ENCODE measurements at places on chromosomes 4 and X.

DNA sequence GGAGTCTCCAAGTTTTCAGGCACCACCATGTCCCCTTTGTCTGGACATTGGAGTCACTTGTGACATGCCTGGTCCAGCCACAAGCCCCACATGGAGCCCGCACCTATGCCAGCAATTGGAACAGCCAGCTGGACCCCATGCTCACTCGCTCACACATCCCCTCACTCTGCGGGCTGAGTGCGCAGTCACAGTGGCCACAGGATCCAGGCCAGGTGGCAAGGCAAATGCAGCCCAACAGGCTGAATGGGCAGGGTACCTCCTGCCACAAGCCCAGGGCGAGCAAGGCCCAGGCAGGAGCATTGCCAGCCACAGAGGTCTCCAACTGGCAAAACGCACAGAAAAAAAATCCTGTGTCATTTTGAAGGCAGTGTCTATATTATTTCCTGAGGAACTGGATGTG lies 82.0 kb downstream of the ANXA10 start:
- DNase-seq: no peak

GRCh38 chr4:176601124-176601523 lies 191.6 kb downstream of the VEGFC start:
- no peak for DNase-seq

DNA sequence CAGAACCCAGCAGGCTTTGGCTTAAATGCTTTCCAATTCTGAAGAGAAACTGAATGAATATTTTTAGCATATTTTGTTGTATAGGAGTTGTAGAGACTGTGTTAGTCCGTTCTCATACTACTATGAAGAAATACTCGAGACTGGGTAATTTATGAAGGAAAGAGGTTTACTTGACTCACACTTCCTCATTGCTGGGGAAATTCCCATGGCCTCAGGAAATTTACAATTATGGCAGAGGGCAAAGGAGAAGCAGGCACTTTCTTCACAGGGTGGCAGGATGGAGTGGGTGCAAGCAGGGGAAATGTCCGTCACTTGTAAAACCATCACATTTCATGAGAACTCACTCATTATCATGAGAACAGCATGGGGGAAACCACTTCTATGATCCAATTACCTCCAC lies 291.7 kb downstream of the PACRGL start:
- no peak for DNase-seq

GRCh38 chr4:81404294-81404693 lies 67.4 kb downstream of the RASGEF1B start:
- DNase-seq: no peak

DNA sequence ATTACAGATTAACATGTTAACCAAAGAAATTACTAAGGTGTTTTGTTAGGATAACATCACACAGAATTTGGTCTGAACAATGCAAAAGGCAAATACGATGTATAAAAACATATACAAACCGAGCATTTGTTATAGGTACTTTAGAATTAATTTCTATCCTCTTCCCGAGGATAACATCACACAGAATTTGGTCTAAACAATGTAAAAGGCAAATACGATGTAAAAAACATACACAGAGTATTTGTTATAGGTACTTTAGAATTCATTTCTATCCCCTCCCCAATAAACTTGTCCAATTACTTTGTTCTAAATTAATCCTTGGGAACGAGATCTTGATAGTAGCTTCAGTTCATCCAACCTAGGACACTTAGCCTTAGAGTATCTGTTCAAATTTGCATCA lies 7.6 kb downstream of the HNRNPDL start:
- no peak for DNase-seq

GRCh38 chr4:7679406-7680040 lies 244.8 kb upstream of the PSAPL1 start:
- peak; percentile 36 for DNase-seq

- DNase-seq: peak; percentile 68
Observed at GRCh38 chr4:17324386-17324830, 187.5 kb downstream of the QDPR start.

GRCh38 chrX:21873063-21873775 lies 17.4 kb downstream of the YY2 start:
- no peak for DNase-seq

GRCh38 chrX:129781134-129781672 lies 1.5 kb downstream of the SASH3 start:
- DNase-seq: peak; percentile 19

- no peak for DNase-seq
Observed at GRCh38 chr4:141022111-141022695, 111.1 kb downstream of the RNF150 start.

DNA sequence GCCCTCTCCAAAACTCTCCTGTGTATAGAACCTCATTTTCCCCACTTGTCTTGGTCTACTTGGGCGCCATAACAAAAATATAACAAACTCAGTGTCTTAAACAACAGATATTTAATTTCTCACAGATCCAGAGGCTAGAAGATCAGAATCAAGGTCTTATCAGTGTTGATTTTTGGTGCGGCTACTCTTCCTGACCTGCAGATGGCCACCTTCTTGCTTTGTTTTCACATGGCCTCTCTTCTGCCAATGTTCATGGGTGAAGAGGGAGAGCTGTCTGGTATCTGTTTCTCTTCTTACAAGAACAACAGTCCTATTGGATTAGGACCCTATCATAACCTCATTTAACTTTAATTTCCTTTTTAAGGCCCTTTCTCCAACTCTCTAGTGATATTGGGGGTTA lies 177.3 kb downstream of the PABPC4L start:
- DNase-seq: no peak

DNA sequence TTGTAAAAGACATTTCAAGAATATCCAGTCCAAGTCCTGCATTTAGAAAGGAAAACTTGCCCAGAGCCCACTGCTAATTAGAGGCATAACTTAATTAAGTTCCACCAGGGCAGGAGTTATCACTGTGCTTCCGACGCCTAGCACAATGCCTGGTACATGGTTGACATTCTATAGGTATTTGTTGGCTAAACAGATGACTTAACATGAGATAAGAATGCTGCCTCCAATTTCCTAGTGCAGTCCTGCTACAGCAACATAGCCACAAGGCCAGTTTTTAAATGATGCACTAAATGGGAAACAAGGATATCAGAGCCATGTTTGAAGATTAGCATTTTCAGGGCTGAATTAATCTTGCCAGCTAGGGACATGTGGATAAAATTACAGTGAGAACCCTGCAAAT lies 164.1 kb downstream of the RASL11B start:
- no peak for DNase-seq

- DNase-seq: peak; percentile 38
Observed at GRCh38 chrX:49166914-49167739, 4.6 kb downstream of the MAGIX start.

GRCh38 chrX:38881727-38882126 lies 80.5 kb downstream of the MID1IP1 start:
- no peak for DNase-seq

GRCh38 chr4:148007314-148007760 lies 275.4 kb downstream of the ARHGAP10 start:
- DNase-seq: no peak

GRCh38 chr4:166146806-166147540 lies 273.9 kb downstream of the TLL1 start:
- no peak for DNase-seq

- DNase-seq: no peak
Observed at GRCh38 chr4:62487016-62487415, 1286.9 kb downstream of the ADGRL3 start.

- DNase-seq: no peak
Observed at GRCh38 chr4:26268246-26268645, 52.6 kb upstream of the RBPJ start.

- no peak for DNase-seq
Observed at GRCh38 chr4:155590796-155591585, 75.7 kb upstream of the GUCY1A1 start.

DNA sequence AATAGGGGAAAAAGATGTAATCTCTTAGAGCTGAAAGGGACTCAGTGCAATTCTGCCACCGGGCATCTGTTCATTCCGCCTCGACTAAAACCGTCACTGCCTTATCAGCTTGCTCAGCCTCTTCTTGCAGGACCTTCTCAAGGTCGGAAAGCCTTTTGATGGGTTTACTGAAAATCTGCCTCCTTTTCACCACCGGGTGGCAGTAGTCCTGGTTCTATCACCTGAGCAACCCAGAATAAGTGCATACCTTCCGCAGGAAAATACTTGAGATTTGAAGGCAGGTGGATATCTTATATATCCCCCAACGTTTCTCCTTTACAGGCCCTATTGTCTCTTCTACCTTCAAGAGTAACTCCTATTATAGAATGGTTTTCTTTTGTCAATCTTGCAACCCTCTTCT lies 103.4 kb upstream of the PAK3 start:
- DNase-seq: peak; percentile 26

DNA sequence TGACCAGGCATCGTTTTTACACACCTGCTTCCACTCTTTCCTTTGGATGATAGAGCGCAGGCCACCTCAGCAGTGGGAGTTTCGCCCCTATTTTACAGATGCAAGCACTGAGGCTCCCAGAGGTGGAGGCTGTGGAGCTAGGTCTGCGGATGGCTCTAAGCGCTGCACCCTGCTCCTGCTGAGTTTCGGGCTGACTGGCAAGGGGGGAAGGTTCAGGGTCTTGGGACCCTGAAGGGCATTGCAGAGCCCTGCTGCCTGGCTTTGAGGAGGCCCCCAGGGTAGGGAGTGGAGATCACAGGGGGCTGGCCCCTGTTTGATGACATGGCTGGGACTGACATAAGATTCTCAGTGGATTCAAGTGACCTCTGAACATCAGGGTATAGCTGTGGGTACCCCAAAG lies 62.8 kb upstream of the NKX1-1 start:
- DNase-seq: no peak

GRCh38 chrX:134683351-134684005 lies 25.2 kb upstream of the PLAC1 start:
- no peak for DNase-seq

DNA sequence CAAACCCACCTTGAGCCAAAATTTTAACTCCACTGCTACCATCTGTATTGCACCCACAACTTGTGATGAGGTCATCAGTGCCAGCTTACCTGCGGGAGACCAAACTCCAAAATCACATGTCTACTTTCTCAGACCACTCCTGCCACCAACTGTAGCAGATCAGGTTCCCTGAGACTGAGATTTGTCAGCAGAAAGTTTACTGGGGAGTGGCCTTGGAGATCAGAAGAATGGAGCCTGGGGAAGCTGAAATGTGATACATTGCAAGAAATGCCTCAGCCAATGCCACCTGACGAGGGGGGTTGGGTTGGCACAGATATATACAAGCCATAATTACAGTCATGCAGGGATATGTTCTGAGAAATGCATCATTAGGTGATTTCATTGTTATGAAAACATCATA lies 19.1 kb downstream of the HAUS3 start:
- DNase-seq: peak; percentile 36

DNA sequence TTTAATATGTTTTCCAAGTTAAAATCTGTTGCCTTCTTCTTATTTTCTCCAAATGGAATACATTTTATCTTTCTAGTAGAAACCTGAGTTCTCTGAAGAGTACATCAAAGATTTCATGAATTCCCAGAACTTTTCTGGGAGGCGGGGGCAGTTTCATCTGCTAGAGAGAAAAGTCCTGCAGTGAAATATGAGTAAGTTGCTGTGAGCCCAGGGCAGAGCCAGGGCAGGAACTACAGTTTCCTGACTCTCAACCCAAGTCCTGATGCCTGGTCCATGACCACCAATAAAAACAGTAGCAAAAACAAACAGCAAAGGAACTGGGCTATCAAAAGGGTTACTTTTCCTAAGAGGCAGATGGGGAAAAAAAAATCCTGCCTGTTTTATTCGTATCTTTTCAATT lies 239.4 kb upstream of the CTSO start:
- DNase-seq: no peak

- no peak for DNase-seq
Observed at GRCh38 chrX:53631156-53631555, 55.4 kb downstream of the HUWE1 start.

DNA sequence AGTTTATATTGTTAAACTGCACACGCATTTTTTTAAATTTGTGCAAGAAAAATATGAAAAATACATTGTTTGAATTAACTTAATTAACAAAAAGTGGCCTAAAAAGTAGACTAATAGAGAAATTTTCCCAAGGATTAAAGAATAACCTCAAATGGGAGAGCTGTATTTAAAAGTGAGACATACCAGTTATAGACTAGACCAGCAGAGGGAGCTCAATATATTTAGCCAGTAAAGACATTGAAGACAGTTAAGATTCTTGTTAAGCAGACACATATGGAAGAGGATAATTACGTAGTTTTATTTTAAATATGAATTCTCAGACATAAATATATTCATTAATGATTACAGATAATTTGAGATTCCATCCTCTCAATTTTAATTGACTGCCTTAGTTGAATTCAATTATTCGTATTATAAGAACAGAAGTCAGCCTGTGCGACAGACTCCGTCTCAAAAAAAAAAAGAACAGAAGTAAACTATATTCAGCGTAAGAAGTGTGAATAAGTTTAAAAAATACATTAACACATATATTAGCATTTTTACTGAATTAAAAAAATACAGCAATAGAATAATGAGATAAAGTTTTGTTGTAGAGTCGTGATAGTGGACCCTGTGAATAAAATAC lies 64.8 kb downstream of the GLRA3 start:
- no peak for DNase-seq

DNA sequence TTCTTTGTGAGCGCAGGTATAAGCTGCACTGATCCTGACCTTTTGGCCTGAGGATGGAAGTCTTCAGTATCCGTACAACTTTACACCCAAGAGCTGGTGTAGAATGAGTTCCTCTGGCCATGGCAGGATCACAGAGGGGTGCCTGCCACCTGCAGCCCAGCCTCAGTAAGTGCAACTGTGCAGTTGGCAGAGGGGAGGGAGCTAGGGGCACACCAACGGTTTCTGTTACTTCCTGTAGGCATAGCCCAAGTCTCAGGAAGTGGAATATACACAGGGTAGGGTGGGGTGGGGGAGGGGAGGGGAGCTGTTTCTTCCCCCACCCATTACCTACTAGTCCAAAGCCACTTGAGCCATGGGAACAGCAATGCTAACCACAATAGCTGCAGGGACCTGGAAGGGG lies 85.4 kb upstream of the GBA3 start:
- peak; percentile 60 for DNase-seq

GRCh38 chr4:162408309-162408708 lies 244.5 kb upstream of the FSTL5 start:
- no peak for DNase-seq

- peak; percentile 19 for DNase-seq
Observed at GRCh38 chr4:77432717-77433417, 172.8 kb upstream of the CXCL13 start.

DNA sequence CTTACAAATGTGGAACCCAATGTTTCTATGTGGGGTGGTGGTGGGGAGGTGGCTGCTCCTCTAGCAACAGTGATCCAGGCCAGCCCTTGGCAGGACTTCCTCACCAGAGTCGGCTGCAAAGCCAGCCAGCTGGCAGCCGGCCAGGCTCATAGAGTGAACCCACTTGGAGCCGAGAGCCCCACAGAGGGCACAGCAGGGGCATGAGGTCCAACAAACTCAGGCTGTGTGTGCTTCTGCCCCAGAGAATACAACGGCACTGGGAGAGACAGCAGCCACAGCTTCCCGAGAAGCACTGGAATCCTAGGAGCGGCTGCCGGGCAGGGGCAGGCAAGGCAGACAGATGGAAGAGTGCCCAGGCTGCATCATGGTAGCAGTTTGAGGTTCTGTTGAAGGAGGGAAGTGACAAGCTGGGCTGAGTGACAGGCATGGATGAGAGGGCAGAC lies 23.5 kb upstream of the SOWAHD start:
- DNase-seq: peak; percentile 47

All from testis (tissue), 5 donors.